ENCODE measurements at places on chromosomes 6 and 20.

- DNase-seq: no peak
These were observed 20.6 kb upstream of the CST3 start for GRCh38 chr20:23658336-23658735.

DNA sequence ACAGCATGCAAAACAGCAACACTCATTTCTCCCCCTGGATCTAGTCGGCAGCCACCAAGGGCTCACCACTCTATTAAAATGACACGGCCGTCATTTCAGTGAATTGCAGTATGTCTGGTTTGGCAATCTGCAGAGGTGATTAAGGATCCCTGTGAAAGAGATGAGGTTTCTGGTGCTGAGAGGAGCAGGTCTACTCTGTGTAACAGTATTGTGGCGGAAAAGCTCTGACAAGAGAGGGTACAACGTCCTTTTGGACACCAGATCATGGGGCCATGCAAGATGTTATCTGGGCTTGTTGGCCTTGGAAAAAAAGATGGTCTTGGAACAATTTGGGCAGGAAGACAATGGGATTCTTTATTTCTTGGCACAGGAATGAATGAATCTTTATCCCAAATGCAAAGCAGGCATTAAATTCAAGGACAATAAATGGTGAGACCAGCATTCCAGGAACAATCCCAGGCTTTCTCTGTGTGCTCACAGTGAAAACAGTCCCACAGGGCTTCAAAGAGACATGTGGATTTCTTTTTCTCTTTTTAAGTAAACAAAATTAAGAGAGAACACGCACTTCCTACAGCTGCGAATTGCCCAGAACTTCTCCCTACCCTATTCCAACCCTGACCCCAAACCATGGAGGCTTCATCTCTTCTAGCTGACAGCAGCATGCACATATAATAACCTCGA, 33.7 kb upstream of the ADGRF1 start:
- no peak for DNase-seq

DNA sequence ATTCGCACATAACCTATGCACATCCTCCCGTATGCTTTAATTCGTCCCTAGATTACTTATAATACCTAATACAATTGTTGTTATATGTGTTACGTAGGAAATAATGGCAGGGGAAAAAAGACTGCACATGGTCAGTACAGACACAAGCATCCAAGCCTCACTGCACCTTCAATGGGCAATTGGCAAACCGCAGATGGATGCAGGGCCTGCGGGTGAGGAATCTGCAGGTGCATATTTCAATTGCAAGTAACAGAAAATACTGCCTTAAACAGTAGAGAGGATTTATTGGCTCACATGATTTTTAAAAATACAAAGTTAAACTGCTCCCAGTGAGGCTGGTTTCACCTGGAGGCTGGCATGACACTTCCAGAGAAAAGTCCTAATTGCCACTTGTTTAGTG, 142.1 kb upstream of the MLN start:
- no peak for DNase-seq

DNA sequence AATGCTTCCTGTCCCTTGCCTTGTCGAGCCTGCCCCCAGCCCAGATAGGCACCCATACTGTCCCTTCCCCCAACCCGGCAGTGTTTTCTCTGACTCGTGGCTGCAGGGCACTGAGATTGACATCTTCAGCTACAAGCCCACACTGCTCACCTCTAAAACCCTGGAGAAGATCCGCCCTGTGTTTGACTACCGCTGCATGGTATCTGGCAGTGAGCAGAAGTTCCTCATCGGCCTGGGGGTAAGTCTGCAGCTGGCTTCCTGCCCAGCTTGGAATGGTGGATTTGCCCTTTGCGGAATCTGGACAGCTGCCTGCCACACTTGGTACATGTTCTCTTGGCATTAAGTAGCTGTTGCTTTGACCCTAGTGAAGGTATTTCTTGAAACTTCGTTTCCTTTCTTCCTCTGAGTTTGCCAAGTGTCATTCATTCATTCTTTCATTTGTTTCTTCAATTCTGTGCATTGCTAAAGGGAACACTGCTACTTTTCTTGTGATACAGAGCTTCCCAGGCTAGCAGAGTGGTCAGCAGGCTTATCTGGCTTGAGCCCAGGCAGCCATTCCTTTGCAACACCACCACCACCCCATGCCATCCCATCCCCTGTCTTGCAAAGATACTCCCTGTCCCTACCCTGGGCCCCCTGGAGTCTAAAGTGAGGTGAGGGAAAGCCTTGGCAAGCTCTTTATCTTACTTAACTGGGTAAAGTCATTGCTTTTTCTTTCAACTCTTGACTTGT, 26.2 kb downstream of the CCDC167 start:
- no peak for DNase-seq

- no peak for DNase-seq
These were observed 47.7 kb downstream of the ATXN1 start for GRCh38 chr6:16713597-16713996.

GRCh38 chr6:109305028-109305427, 77.2 kb downstream of the CD164 start:
- no peak for DNase-seq

GRCh38 chr20:33909331-33909921, 84.3 kb upstream of the RALY start:
- DNase-seq: no peak

GRCh38 chr6:43886717-43887339, 116.8 kb downstream of the VEGFA start:
- no peak for DNase-seq

DNA sequence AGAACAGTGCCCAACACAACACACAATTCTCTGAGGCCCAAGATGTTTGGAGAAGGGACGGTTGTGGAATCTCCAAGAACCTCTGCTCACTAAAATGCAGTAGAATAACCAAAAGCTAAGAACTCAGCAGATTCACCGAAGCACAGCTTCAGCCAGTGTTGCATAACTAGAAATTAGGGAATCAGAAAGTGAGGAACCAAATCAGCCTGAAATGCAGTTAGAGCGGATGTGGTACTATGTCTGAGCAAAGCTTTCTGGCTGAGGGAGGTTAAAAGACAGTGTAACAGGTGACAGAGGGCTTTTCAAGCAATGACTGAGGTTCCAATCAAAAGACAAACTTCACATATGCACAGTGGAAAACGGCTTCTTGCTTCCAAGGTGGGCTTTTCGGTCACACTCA, 197.9 kb upstream of the KCNK16 start:
- no peak for DNase-seq

- DNase-seq: no peak
These were observed 25.2 kb downstream of the TBPL1 start for GRCh38 chr6:133977983-133978895.

GRCh38 chr6:112562301-112563231, 215.4 kb downstream of the RFPL4B start:
- no peak for DNase-seq

GRCh38 chr6:89842228-89842627, 12.5 kb downstream of the CASP8AP2 start:
- no peak for DNase-seq

DNA sequence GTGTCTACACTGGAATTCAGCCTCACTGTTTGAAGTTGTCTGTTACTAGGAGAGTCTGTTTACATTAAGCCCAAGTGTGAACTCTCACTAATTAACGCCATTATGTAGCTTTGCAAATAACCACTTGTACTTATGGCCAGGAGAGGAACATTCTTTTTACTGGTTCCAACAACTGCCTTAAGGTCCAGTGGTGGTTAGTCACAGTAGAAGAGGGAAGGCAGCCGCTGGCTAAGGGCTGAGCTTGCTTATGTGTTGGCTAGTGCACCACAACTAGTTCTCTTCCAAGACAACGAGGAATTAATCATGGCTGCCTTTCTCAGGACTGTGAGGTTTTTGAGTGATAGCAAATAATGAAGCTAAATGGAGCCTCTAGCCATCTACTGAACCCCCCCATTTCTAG, 14.9 kb upstream of the SLC22A23 start:
- DNase-seq: no peak

DNA sequence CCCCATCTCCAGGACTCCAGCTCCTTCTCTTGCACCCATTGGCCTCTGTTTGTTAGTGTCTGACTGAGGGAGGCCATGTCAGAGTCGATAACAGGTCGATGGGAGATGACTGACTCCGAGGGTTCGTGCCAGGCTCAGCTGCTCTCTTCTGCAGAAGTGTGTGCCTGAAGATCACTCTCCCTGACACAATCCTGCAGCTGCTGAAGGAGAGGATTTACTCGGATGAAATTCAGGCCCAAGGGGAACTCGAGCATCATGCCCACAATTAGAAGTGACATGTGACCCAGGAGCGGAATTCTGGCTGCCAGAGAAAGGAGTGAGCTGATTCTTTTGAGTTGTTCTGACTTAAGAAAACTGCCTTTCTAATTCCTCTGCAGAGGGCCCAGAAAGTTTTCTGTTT, 318.2 kb downstream of the MAFB start:
- DNase-seq: no peak

GRCh38 chr6:140427842-140428241, 1053.4 kb upstream of the CITED2 start:
- DNase-seq: no peak

GRCh38 chr6:156816505-156816904, 39.3 kb downstream of the ARID1B start:
- DNase-seq: no peak

DNA sequence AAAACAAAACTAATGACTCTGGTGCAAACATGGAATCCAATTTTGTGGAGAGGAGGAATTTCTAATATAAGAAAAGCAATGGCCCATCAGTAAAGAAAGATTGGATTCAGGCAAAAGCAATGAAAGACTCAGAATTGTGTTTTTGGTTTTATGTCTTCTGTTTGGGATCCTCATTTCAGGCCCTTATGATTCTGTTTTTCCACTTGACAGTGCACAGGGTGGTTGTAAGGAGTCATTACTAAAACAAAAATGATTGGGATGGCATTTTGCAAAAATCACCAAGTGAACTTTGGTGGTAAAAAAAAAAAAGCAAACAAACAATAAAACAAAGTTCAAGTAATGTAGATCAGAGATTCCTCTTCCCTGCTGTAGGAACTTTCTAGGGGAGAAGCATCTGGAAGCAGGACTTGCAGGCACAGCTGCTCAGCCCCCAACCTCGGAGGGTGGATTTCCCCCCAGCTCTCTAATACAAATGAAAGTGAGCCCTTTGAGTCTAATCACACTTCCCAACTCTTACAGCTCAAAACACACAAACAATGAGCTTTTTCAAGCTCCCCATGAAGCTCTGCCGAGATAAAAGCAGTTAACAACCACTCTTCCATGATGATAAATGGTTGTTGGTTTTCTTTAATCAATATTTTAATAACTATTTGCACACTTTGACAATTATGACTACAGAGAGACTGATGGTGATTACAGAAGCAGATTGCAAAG, 177.7 kb downstream of the ZDHHC14 start:
- DNase-seq: no peak

DNA sequence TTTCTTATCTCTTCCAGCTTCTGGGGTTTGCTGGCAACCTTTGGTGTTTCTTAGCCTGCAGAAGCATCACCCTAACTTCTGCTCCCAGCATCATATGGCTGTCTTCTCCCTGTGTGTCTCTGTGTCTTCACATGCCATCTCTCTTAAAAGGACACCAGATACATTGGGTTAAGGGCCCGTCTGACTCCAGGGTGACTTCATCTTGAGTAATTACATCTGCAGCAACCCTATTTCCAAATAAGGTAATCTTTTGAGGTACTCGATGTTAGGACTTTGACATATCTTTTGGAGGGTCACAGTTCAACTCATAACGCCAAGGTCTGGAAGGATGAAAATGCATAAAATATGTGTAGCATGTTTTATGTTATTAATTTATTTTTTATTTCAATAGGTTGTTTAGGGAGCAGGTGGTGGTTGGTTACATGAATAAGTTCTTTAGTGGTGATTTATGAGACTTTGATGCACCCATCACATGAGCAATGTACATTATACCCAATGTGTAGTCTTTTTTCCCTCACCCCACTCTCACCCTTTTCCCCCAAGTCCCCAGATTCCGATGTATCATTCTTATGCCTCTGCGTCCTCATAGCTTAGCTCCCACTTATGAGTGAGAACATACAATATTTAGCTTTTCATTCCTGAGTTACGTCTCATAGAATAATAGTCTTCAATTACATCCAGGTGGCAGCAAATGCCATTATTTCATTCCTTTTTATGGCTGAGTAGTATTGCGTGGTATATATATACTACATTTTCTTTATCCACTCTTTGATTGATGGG, 131.1 kb downstream of the TBXT start:
- no peak for DNase-seq

- DNase-seq: no peak
These were observed 36.5 kb downstream of the KCTD20 start for GRCh38 chr6:36479256-36479655.

DNA sequence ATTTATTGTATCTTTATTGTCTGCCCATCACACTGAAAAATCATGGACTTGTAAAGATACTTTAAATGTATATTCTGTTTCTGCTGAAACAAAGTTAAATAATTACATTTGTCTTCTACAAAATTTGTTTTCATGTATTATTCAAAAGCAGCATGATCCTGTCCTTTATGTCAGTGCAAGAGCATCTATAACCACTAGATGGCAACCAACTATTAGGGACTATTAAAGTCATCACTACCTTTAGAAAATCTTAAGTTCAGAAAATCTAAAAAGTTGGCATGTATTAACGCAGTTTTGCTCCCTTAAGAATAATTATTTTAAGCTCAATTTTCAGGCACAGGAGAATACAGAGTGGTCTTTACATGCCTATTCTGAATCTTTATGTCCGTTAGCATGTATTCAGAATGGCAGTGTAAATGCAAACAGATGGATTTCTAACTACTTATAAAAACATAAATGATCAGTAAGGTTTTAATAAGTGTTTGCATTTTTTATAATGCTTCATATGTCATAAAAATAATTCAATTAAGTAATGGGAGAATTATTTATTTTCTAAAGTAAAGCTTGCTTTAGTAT, 17.8 kb downstream of the TMEM30A start:
- no peak for DNase-seq

- no peak for DNase-seq
These were observed 13.0 kb upstream of the TGM2 start for GRCh38 chr20:38178065-38178491.

DNA sequence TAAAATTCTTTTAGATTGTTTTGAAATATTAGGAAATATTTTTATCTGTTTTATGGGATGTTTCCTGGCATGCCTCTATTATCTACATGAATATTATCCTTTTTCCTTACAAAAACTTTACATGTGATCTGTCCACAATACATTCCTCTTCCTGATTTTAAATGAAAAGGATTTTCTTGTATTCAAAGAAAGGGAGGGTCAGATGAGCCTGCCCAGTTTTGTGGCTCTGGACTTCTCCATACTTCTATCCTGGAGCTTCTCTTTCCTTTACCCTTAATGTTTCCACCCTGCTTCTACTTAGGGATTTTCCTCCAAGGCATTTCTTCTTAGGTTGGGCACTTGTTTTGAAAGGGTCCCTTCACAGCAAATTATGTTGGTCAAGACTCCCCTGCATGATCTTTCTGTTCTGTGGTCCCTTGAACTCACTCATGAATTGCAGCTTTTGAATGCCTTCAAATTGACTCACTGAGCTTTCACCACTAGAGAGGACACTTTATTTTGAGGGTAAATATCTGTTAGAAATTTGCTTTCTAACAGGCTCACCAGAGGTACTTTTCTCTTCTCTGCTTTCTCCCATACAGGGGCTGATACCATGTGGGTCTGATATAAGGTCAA, 104.9 kb downstream of the CENPW start:
- no peak for DNase-seq

- DNase-seq: no peak
These were observed 103.4 kb upstream of the FRMD1 start for GRCh38 chr6:168182366-168182765.

GRCh38 chr6:40894962-40895799, 143.8 kb downstream of the UNC5CL start:
- DNase-seq: no peak

Measured in NCI-H187 treated with DMSO at 0.1 percent for 48 hours (cell line).